ENCODE measurements at places on chromosomes 11 and 22.
A peak's percentile ranks its signal among the peaks of the same experiment; 100 is the strongest.

GRCh38 chr11:96278039-96278897, 64.7 kb downstream of the MAML2 start:
- DNase-seq, result no peak

GRCh38 chr11:76690736-76691135, 20.2 kb upstream of the LRRC32 start:
- no peak for DNase-seq

- DNase-seq, result no peak
Measured at GRCh38 chr22:37281195-37281594, 1.1 kb upstream of the CYTH4 start.

DNA sequence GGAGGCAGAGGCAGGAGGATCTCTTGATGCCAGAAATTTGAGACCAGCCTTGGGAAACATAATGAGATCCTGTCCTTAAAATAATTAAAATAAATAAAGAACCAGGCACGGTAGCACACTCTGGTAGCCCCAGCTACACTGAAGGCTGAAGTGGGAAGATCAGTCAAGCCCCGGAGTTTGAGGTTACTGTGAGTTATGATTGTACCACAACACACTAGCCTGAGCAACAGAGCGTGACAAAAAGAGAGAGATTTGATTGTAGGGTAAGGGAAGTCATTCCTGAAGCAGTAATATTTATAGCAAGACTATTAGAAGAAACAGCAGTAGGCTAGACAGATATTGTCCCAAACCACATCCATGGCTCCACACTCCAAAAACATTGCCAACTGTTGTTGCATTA, 1408.4 kb upstream of the TENM4 start:
- no peak for DNase-seq

DNA sequence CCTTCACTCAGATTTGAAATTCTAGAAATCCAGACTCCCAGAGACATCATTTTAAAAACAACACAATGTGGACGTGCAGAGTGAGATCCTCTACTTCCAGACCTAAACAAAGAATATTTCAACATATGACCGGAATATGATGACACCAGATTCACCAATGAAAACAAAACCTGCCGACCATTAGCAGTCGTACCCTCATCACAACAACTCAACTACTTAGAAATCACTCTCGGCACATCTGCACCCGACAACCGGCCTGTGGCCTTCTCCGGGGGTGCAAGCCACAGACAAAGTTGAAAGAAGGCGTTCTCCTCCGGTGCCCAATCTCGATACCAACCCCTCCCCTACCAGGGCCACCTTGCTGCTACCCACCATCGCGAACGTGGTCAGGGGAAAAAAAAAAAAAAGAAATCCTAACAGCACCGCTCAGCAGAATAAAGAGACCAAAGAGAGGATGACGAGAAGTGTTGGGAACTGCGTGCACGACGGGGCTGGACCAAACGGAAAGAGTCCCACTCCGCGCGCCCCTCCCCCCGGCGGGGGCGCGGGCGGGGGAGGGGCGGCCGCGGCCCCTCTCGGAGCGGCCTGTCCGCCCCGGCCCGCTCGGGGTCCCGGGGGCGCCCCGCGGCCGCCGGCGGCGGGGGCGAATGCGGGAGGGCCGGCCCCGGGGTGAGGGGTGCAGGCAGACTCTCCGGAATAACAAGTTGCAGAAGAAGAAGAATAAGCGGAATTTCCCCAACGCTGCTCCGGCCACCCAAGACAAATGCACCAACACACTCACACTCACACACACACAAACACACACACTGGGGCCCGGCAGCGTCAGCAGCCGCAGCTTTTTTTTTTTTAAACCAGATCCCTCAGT, 1.7 kb downstream of the PHF21A start:
- peak; percentile 28 for DNase-seq

GRCh38 chr11:91837411-91838330, 386.9 kb upstream of the FAT3 start:
- no peak for DNase-seq

DNA sequence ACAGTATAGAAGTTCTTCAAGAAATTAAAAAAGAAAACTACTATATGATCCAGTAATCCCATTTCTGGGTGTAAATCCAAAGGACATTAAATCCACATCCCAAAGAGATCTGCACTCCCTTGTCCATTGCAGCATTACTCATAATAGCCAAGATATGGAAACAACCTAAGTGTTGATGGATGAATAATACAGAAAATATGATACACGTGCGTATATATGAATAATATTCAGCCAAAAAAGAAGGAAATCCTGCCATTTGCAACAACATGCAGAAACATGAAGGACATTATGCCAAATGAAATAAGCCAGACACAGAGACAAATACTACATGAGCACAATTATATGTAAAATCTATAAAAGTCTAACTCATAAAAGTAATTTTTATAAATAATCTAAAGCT, 306.3 kb upstream of the ANO3 start:
- no peak for DNase-seq

DNA sequence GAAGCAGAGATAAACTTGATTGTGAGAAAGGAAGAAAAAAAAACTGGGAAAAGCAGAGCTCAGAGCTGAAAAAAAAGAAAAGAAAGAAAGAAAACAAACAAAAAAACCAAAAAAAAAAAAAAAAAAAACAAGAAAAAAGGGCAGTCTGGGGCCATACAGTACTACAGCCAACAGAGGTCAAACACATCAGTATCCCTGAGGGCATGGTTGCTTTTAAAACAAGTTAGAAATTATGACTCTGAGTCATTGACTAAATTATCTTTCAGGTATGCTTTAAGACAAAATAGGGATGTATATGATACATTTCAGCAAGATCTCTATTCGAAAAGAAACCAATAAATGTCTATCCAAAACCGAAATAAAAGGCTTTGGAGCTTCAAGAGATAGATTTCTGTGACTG, 37.1 kb upstream of the TLCD5 start:
- no peak for DNase-seq

DNA sequence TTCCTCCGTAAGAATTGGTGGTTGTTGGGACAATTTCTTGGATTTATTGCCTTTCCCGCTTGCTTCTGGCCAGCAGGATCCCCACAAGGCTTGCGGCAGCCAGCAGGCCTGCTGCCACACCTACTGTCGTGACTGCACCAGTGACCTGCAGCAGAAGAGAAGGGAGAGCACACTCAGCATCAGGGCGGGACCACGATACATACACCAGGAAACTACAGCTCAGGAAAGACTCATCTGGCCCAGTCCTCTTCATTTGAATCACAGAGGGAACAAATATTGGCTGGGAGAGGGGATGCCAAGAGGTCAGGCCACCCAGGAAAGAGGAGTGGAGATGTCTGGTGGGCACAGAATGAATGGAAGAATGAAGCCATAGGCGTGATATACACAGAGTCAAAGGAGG, 10.3 kb downstream of the PLAAT2 start:
- no peak for DNase-seq

GRCh38 chr22:49966774-49967705, 6.5 kb downstream of the PIM3 start:
- no peak for DNase-seq

- DNase-seq, result no peak
Measured at GRCh38 chr22:30837531-30837930, 131.0 kb downstream of the MORC2 start.

DNA sequence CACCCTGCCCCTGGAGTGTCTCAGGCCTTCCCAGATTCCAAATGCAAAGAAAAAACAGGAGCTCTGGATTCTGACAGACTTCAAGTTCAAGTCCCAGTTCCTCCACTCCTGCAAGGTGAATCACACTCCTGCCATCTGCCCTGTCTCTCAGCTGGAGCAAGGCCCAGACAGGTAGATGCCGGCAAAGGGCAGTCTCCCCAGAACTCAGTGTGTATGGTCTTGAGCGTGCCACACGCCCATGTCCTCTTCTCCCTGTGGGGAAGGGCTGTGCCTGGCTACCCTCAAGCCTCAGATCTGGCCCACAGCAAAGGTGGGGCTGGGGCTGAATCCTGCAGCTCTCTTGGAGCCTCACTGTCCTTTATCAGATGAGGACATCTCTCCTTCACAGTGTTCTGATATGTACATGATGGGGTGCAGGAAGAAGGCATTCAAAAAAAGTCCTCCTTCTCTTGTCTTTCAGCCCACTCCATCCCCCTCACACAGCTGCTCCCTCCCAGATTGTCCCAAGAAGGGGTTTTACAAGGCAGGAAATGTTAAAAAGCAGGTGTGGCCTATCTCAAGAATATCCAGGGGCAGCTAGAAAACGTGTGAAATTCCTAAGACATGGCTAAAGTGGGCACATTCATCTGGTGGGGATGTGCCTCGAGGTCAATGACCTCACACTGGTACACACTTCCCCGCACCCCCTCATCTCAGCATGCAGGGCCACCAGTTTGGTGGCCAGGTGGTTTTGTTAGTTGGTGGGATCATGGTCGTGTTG, 27.7 kb upstream of the ARFGAP3 start:
- no peak for DNase-seq

GRCh38 chr11:108906329-108906728, 241.5 kb downstream of the DDX10 start:
- no peak for DNase-seq

- DNase-seq, result no peak
Measured at GRCh38 chr11:19729141-19729540, 16.5 kb downstream of the NAV2 start.

Data from NCI-H1092 (cell line).